ENCODE measurements at places on chromosomes 11 and 22.
A peak's percentile ranks its signal among the peaks of the same experiment; 100 is the strongest.

DNA sequence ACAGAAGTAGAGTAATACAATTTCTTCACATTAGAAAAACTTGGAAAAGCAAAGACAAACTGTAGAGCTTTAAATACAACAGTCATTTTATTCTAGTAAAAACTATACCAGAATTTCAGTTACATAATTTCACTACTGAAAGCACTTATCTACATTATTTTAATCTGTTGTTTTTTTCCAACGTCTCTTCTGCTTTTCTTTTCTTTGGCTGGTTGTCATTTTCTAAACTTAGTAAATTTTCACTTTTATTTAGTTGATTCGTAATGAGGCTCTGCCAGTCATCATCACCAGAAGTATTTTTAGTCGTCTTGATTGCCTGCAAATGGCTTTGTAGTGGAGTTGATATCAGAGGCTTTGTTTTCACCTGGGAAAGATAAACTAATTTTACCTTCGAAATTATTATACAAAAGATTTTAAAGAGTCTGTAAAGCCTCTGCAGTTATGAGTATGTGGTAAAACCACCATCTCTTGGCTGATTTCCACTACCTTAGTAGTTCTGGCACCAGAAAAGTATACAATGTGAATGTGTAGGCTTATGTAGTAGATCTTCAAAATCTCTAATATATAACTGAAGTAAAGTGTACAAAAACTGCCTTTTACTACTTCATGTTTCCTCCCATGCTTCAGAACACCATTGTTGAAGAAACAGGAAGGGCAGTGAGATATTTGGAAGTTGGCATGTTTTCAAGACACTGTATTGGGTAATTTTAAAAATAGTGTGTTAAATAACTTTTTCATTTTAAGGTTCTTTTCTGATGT, 19.2 kb downstream of the EIF3M start:
- no peak for DNase-seq

GRCh38 chr11:134443246-134443645, 31.2 kb upstream of the B3GAT1 start:
- DNase-seq, result no peak

GRCh38 chr11:120766318-120766717, 254.8 kb downstream of the GRIK4 start:
- DNase-seq, result no peak

DNA sequence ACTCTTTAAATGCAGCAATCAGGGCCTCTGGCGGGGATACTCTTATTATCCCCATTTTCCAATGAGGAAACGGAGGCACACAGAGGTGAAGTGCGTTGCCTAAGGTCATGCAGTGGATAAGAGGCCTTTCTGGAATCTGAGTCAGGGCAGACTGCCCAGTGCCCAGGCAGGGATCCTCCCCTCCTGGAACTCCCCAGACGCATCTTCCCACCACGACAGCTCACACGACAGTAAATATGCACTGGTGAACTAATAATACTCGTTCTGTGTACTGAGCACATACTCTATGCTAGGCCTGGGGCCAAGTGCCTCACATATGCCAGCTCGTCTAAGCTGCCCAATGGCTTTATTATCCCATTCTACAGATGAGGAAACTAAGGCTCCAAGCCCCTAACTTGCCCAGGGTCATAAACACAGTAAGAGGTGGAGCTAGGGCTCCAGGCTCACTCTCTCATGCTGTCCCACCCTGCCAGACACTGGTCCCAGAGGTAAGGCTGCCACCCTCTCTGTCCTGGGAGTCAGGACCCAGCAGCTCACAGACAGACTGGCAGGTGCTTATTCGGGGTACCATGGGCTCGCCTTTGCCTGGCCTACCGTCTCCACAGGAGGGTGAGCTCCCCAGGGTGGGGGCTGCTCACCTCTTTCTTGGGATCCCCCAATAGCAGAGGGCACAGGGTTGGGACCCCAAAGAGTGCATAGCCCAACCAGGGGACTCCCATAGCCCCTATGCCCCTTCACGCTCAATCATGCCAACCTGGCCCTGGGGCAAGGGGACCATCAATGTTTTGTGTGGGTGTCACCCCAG, 2.3 kb downstream of the IL2RB start:
- no peak for DNase-seq

DNA sequence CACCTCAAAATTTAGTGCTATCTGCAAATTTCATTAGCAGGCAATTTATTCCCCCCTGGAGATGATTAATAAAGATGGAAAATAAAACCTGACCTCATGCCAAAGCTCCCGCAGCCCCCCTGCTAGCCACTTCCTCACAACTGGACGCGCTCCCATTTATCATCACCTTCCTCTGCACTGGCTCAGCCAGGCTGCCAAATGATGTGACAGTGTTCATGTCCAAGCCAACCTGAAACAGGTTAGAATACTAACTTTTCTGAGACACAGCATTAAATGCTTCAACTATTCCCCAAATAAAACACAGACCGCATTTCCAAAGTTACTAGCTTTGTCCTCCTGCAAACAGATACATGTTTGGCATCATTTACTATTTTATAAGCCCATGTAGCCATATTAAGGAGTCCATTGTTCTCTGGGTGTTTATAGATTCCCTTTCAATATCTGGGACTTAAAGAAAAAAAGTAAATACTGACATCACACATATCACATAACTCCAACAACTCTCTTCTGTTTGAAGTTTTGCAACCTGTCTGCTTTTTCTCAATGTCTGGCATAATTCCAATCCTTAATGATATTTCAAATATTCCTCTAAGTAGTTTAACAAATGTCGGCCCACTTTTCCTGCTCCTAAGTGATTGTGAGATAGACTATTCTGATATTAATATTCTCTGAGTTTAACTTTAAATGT, 829.7 kb upstream of the FAT3 start:
- peak; percentile 21 for DNase-seq

GRCh38 chr11:12674571-12674935, 332 bp downstream of the TEAD1 start:
- DNase-seq, result no peak

DNA sequence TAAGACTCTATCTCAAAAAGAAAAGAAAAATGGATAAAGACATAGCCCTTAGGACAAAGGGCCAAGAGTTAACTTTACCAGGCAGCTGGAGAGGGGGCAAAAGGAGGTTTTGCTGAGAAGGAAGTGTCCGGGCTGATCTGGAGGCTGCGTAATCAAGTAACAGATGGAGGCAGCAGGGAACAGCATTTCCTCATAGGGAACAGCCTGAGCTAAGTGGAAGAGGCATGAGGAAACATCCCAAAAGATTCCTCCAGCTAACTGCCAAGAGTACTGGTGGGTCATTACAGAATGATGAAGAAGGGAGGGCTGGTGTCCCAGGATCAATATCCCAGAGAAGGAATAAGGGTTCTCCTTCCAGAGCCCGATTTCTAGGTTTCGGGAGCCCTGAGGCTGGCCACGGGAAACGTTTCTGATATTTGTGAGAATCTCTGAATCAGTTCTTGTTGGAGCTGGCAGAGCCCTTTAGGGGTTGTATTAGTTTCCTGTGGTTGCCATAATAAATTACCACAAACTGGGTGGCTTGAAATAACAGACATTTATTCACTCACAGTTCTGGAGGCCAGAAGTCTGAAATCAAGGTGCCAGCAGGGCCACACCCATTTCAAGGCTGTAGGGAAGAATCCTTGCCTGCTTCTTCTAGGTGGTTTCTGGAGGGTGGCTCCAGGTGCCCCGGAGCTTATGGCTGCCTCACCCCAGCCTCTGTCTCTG, 21.2 kb downstream of the LIF start:
- DNase-seq, result no peak

DNA sequence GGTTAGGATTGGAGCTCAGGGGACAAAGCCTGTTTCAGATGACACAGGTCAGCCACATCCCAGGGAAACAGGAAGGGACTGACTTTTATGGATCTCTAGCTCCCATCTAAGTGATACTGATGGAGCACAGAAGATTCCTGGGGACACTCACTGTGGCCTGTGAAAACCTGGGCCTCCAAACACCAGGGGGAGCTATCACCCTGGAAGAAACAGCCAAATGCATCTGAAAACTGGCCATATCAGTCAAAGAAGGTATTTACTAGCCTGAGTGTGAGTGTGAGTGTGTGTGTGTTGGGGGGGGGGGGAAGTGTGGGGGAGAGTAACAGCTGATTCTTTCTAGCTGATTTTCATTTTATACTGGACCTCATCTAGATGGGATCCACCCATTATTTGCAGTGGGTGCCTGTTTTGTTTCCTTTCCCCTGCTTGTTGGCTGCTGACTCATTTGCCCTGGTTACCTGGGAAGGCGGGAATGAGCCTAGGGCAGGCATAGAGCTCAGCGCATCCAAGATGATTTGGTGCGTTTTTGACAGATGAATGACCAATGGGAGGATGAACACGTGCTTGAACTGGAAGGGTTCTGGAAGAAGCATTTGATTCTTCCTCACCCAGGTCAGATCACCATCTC, 284.0 kb downstream of the KIRREL3 start:
- peak; percentile 65 for DNase-seq

DNA sequence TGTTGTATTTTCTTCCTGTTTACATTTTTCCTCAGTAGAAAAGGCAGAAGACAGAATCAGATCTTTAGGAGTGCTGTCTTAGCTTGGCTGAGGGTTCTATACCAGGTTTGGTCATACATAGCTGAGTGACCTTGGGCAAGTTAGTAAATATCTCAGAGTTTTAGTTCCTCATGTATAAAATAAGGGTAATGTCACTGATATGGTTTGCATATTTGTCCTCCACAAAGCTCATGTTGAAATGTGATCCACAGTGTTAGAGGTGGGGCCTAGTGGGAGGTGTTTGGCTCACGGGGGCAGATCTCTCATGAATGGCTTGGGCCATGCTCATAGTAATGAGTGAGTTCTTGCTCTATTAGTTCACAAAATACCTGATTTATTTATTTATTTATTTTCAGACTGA, 7.5 kb upstream of the HTR3A start:
- no peak for DNase-seq

GRCh38 chr22:43128928-43129424, 14.2 kb downstream of the MCAT start:
- DNase-seq, result peak; percentile 60

DNA sequence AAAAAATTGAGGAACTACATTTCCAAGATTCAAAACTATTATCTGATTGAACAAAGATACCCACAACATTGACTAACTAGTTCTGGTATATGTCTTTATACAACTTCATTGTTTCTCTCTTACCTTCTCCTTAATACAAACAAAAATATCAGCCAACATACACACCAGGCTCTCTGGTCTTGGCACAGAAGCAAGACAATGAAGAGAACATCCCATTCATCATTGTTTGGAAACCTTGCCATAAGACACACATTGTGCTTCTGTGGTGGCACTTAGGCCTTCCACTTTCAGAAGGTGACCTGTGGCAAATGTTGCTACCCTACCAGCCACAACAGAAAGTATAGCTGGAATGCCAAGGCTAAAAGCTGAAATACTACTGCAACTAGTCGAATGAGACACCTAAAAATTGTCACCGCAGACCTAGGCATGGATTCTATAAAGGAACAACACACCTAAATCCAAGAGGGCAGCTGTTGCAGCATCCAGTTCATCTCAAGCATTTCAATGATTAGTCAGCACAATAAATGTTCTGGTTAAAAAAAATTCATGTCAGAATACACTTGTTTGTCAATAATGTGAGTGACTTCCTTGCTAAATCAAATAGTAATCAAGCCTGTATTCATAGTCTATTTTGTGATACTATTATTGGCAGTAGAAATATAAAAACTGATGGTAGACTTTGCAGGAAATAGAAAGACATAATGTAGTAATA, 26.3 kb downstream of the MAP6 start:
- no peak for DNase-seq

DNA sequence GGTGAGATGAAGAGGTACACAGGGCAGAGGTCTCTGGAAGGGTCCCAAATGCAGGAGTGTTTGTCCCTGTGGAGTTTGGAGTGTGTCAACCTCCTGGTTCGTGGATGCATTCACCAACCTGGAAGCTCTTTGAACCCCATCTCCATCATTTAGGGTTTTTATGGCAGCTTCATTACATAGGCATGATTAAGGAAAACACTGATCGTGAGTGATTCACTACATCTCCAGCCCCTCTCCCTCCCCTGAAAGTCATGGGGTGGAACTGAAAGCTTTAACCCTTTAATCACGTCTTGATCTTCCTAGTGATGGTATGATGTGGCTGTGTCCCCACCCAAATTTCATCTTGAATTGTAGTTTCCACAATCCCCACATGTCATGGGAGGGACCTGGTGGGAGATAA, 19.8 kb upstream of the INCENP start:
- DNase-seq, result no peak

DNA sequence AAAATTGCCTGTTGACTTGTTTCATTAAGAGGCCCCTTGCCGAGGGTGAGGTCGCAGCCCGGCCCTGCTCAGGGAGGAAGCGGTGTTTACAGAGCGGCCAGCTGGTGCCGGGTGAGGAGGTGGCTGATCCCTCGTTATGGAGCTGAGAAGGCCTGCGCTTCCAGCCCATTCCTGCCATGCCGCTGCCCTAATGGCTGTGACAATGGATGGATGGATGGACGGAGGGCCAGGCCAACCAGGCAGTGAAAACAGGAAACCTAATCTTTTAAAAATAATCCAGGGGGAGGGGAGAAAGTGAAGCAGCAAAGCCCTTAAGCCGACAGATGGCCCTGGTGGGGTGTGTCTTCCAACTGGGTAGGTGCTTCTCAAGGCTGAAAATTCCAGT, 38.5 kb downstream of the BCR start:
- DNase-seq, result peak; percentile 62

GRCh38 chr22:31870890-31871289, 73.4 kb upstream of the YWHAH start:
- DNase-seq, result peak; percentile 8

GRCh38 chr11:19792510-19792909, 79.9 kb downstream of the NAV2 start:
- DNase-seq, result no peak

- peak; percentile 55 for DNase-seq
Observed at GRCh38 chr11:8068605-8069221, 12.3 kb upstream of the TUB start.

GRCh38 chr11:89498845-89499448, 7.8 kb upstream of the NOX4 start:
- peak; percentile 2 for DNase-seq

DNA sequence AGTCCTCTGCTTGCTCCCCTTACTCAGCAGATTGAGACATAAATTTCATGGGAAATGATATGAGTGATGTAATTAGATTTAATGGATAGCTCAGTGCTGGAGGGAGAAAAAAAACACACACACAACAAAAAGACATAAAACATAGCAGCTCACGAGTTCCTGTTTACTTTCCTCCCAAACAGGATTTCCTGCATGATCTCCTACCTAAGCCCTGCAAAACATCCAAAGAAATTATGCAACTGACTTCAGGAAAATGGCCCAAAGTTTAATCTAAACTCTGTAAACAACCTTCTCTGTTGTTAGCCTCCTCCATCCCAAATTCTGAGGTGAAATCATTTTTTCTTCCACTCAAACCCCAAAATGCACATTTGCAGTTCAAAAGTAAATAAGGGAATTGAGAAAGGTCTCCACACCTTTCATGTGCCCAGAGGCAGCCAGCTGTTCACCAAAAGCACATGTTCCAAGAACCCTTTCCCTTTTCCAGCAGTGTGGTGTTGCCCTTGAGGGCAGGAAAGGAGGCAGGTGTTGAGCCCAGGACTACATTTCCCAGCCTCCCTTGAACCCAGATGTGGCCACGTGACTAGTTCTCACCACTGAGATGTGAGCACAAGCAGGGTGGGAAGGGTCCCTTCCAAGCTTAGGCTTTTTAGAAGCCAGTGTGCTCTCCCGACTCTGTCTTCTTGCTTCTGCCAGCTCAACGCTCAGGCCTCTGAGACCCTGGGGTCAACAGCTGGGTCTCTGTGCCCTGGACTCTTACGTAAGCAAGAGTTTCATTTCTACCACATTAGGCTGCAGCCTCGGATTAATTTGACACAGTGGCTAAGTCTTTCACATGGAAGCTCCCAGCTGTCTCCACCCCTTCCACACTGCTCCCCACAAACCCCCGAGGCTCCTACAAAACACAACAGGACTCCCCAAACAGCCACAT, 301.2 kb downstream of the CTTN start:
- no peak for DNase-seq

GRCh38 chr22:22929381-22930221, 42.0 kb downstream of the IGLL5 start:
- DNase-seq, result no peak

Data from body of pancreas (tissue), 4 donors.